Mucosa of gallbladder (tissue), 1 donor: ENCODE measurements at places on chromosomes 1 and 21.
A peak's percentile ranks its signal among the peaks of the same experiment; 100 is the strongest.

- no peak for DNase-seq
These were observed 16.5 kb upstream of the SETDB1 start for GRCh38 chr1:150909585-150910180.

DNA sequence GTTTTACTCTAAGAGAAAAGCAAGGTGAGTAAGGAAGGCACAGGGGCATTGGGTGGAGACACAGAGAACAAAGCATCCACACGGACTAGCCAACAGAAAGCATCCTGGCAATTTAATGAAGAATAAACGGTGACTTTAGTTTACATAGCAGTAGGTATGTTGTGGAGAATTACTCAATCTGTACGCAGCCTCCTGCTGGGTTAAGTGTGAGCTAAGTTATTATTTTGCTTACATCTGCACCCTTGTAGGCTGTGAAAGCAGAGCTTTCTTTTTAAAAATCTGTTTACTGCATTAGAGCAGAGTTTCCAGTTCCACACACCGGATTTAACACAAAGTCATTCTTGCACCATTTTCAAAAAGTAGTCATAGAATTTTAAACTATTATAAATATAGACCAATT lies 144.5 kb downstream of the AKT3 start:
- DNase-seq: no peak

- no peak for DNase-seq
These were observed 409 bp upstream of the HIVEP3 start for GRCh38 chr1:41919131-41919530.

- peak; percentile 25 for DNase-seq
These were observed 60.8 kb upstream of the PGD start for GRCh38 chr1:10338047-10338446.

DNA sequence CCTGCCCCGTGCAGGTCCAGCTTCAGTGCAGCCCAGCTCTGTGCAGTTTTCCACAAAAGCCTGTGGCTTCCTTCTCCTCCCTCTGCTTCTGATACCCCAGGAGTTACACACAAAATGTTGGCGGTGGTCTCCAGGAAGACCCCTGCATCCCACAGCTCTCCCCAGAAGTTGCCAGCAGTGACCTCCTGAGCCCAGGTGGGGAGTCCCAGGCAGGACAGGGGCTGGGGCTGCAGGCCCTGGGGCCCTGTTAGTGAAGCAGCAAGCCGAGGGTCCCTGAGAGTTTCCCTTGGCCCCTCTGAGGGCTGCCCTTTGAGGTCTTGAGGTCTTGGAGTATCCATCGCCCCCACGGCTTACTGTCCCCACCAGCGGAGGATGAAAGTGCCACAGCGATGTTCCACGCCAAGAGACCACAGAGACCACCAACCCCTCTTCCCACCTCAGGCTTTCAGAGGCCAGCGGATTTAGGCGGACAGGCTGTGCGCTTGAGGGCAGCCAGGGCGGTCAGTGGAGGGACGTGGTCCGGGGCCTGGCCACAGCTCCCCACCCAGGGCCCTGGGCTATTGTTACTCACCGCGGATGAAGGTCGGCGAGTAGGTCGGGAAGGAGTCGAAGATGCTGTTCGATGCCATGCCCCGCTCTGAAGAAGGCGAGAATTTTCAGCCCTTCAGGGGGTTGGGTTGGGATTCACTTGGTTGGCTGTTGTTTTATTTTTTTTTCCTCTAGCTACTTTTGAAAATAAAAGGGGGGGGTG lies 34.0 kb upstream of the RUNX3 start:
- DNase-seq: no peak

DNA sequence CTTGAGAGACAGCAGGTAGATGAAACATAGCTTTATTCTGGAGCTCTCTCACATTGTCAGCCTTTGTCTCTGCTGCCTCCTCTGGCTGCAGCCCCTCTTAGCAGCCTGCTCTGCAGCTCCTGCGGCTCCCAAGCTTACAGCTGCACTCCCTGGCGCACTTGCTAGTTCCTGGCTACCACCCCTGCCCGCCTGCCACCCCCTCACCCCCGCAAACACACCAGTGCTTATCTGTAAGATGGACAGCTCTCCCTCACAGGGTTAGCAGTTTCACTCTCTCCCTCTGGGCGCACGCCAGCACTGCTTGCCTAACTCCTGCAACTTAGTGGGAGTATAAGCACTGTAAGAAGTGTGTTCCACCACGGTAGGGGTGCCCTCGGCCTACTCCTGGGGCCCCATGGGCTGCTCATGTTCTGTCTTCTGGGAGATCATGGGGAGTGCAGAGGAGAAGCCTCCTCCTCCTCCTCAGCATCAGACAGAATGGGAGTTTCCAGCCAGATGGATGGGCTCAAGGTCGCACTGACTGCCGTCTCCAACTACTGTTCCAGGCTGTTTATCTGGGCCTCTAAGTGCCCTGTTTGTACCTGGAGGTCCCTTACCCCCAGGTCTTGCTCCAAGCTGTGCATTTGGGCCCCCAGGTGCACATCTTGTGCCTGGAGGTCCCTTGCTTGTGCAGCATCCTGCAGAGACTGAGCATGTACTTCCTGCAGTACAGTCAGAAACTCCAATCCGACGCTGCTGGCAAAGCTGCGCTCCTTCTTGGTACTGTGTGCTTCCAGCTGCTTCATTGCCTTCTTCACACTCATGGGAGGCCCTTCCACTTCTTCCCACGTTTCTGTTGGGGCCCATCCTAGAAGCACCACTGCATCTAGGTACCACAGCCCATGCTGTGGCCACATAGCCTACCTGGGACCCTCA lies 1388.1 kb downstream of the AMY1C start:
- no peak for DNase-seq

- DNase-seq: no peak
These were observed 9.5 kb upstream of the BTG2 start for GRCh38 chr1:203295796-203296195.

GRCh38 chr1:71885171-71885570 lies 397.2 kb downstream of the NEGR1 start:
- no peak for DNase-seq

DNA sequence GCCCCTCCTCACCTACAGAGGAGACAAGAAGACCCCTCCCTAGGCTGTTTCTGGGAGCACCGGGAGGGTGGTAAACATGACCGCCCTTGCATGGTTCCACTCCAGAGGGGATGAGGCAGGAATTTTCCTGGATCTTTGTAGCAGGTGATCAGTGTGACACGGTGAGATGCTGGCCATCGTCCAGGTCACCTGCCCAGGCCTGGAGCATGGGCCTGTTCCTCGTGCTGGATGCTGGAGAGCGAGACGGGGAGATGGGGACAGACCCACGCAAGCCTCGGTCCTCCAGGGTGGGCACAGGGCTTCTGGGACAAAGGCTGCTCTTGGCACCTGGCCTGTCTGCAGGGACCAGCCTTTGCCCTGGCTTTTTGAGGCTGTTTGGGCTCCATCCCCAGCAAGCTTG lies 46.2 kb downstream of the DMRTB1 start:
- DNase-seq: no peak

- DNase-seq: peak; percentile 23
These were observed 276.3 kb upstream of the GREM2 start for GRCh38 chr1:240888039-240888786.

DNA sequence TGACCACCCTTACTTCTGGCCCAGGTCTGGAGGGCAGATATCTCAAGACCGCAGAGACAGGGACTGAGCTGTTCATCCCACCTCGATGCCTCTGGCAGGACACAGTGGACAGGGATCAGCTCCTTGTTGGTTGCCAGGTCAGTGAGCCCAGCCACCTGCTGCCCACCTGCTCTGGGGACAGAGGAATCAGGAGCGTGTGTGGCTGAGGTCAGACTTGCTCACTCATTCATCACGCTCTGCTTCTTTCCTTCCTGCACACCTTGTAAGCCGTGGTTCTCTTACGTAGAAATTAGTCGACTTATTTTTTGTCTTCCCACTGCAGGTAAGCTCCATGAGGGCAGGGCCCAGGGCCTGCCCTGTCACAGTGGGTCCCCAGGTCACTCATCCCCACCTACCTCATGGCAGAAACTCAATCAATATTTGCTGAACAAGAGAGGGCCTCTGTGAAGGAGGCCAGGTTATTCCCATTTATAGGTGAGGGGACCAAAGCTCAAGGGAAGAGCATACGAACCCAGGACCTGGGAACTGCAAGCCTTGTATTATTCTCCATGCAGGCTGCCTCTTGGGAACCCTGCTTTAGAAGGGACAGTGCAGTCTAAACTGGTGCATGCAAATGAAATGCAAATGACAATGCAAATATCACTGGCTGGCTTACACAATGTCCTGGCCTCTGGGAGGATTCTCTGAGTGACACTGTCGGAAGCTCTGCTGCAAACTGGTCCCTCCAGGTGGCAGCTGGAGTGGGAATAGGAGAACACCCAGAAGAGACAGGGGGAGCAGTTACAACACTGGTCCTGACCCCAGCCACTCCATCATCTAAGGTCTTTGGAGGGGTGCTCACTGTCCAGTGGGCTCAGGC lies 58.4 kb upstream of the PAX7 start:
- DNase-seq: no peak

DNA sequence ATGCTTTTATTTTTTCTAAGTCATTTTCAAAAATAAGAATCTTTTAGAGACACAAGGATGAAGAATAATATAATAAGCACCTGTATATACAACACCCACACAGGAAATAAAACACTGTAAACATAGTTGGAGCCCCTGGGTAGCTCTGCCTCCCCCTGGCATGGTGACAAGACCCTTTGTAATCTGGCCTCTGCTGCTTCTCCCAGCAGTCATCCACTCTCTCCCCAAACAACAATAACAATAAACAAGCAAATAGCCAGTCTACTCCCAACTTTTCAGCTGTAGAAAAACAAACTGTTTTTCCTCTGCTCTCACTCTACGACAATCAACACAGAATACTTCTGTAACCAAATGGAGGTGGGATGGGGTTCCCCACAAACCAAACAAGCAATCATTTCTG lies 110.1 kb downstream of the CSMD2 start:
- no peak for DNase-seq

GRCh38 chr1:110436635-110437034 lies 14.3 kb upstream of the PROK1 start:
- DNase-seq: no peak

GRCh38 chr1:162138112-162138511 lies 68.6 kb downstream of the NOS1AP start:
- no peak for DNase-seq

- peak; percentile 36 for DNase-seq
These were observed 189.3 kb downstream of the SLC35F3 start for GRCh38 chr1:234093741-234094140.

- DNase-seq: no peak
These were observed 103.3 kb downstream of the WDR3 start for GRCh38 chr1:118032883-118033282.

- DNase-seq: no peak
These were observed 3.7 kb downstream of the FOXD3 start for GRCh38 chr1:63326106-63326472.

- no peak for DNase-seq
These were observed 110.8 kb downstream of the GREM2 start for GRCh38 chr1:240501115-240501514.

- DNase-seq: no peak
These were observed 219.0 kb upstream of the POU3F1 start for GRCh38 chr1:38265293-38266196.

DNA sequence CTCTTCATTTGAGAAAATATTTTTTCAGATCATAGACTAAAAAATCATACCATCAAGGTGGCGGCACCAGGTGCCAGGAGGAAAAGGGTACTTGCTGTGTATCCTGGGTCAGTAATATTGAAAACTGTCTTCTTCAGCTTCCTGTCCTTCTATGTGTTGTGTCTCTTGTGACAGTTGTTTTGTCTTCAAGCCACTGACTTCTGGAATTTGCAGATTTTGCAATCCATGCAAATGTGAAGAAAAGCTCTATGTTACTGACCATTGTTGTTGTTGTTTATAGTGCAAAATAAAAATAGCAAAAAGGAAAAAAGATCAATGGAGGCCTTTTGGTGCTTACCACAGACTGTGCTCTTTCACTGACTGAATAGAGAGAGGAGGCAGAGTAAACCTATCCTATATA lies 83.2 kb upstream of the RHOU start:
- DNase-seq: no peak

DNA sequence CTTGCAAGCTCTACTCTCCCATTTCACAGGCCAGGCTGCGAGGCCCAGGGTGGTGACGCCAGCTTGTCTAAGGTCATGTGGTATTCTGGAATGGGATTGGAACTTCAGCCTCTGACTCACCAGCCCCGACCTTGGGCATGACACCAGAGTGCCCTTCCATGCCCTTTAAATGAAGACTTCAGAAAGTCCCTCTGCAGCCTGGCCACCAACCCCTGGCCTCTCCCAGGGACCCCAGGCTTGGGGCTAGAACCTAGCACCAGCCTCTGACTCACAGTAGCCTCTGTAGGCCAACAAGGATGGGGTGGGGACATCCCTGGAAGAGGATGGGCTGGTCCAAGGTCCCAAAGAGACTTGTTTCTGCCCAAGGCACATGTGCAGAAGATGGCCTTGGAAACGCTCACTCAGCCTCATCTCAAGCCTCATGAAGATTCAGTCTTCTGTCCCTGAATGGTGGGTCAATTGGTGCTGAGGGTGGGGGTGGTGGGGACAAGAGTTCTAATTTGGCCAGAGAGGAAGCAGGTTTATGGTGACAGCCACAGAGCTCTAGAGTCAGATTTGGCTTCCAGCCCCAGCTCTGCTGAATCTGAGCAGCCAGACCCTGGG lies 36.1 kb upstream of the RUNX3 start:
- no peak for DNase-seq

DNA sequence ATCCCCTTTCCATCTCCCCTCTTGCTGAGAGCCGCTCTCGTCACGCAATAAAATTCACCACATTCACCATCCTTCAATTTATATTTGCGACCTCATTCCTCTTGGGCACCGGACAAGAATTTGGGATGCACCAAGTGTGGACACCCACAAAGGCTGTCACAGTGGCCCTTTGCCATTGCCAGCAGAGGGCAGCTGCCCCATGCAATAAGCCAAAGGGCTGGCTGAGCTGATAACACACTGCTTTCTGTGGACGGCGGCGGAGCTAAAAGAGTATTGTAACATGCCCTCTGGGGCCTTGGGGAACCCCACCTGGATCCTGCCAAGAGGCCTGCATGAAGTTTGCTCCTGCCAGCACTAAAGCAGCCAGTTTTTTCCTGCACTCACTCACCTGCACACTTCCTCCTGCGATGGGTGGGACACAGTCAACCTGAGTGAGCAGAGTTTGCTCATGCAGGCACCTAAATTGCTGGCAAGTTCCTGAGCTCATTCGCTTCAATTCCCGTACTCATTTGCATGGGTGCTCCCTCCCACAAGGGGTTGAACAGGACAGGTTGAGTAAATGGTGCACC lies 792.3 kb upstream of the ADAMTS5 start:
- no peak for DNase-seq

- DNase-seq: no peak
These were observed 1.1 kb downstream of the BSDC1 start for GRCh38 chr1:32393136-32393535.
